Fibroblast of the aortic adventitia (primary cell): ENCODE measurements at places on chromosomes 12 and 14. TPM values are rescaled to one million over a fixed set of nuclear protein-coding genes. Genes with fewer than 3 reads are reported as not detected.

The IL31 gene
- not detected in 2 replicates for total RNA-seq

The KRT78 gene
- not detected in 2 replicates for total RNA-seq

The BICDL1 gene
- 1.8 TPM in 1 of 2 replicates, not detected in the other for total RNA-seq

The PRIMA1 gene
- total RNA-seq: 0.08 TPM in 1 of 2 replicates, not detected in the other

The HIP1R gene
- 11.1 and 11.2 TPM in 2 replicates for total RNA-seq
